ENCODE measurements at places on chromosomes 3 and 15.

- DNase-seq = no peak
These were observed 68.9 kb downstream of the KLF15 start for GRCh38 chr3:126288314-126288713.

DNA sequence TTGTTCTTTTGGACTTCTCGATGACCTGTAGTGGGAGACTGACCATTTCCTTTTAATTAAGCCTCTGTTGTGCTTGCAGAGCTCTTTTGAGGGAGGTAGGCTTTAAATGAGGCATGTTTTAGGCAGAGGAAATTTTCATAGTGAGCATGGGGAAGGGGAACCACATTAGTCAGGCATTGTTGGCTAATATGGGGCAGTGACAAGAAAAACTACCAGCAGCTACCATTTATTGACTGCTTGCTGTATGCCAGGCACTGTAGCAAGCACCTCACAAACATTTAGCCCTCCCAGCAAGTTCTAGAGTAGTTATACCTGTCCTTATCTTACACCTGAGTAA lies 10.9 kb downstream of the ATG7 start:
- no peak for DNase-seq

DNA sequence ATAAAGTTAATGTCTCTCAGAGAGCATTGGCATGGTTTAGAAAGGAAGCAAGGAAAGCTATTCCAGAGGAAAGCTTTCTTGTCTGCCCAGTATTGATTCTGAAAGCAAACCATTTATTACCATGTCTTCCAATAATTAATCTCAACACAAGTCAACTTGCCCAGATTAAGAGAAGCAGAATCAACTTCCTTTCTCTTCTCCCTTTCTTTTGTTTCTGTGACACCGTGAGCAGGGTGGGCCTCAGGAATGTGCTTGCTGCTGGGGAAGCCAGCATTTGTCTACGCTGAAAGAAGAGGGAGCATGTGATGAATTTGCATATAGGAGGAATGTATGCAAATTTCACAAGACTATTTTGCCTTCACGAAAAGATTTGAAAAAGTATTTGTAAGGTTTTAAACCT lies 368.6 kb upstream of the ROPN1 start:
- DNase-seq = no peak

- DNase-seq = no peak
These were observed 6.1 kb downstream of the SEMA3G start for GRCh38 chr3:52438579-52439425.

GRCh38 chr3:58068122-58068809 lies 60.0 kb downstream of the FLNB start:
- DNase-seq = no peak

DNA sequence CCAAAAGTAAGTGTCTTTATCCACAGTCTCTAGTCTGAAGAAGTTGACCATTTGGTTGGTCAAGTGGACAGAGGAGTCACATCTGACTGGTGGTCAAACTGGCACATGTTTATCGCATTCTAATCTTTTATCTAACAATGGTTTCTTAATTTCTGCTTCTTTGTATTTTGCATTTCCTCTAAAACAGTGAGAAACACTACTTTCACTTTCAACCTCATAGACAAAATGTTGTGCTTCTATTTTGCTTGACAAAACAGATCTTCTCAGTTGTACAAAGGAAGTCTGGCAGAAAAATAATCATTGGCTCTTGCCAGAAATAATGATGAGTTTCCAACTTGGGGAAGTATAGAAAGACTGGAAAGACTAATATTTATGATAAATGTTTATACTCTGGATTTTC lies 103.9 kb downstream of the MME start:
- no peak for DNase-seq

DNA sequence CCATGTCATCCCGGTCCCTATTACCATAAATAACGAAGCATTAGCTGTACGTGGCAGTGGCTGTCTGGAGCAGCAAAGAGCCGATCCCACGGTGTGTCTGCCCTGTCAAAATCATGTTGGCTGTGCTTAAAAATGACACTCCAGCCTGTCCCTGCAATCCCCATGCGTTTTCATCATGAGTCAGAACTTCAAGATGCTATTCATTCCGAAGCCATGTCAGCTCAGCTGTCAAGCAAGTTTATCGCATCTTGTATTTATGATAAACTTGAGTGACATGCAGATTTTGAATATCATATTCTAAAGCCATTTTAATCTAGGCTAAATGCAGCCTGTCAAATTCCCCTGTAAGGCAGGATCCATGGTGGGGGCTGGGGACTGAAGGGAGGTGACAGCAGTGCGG lies 152.4 kb downstream of the TJP1 start:
- DNase-seq = no peak

DNA sequence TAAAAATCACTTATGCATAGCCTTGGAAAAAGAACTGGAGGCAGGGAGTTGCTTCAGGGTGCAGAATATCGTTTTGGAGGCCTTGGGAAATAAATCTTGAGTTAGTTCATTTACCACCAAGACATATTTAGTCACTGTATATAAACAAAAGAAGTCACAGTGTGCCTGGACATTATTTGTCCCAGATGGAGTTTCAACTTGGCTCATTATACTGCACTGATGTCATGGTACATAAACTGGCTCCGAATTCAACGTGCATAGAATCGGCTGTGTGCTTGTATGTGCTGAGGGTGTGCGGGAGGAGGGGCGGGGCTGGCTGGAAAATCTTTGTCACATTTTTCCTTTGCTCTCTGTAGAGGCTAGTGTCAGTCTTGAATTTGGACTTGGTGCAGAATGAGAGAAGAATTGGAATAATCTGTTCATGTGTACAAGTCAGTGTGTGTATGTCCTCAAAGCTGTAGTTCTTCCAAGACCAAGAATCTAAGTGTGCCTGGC lies 86.6 kb downstream of the FNDC3B start:
- DNase-seq = peak; percentile 25

DNA sequence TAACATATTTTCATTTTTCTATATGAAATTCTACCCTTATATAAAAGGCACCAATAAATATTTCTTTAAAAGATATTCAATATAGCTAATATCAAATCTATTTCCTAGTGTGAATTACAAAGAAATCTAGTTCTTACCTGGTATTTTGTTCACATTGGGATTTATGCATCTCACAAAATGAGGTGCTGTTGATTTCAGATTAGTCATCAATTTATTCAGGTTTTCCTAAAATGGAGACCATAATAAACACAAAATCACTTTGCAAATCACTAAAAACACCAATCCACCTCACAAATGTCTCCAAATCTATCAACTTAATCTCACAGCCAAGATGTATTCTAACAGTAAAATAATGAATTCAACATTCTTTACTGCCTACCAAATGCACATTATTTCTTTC lies 51.2 kb downstream of the MYH15 start:
- DNase-seq = no peak

GRCh38 chr15:68252925-68253534 lies 23.5 kb upstream of the CLN6 start:
- peak; percentile 7 for DNase-seq

- no peak for DNase-seq
These were observed 29.7 kb downstream of the STARD9 start for GRCh38 chr15:42604894-42605744.

GRCh38 chr15:52098323-52098722 lies 14.3 kb downstream of the BCL2L10 start:
- DNase-seq = no peak
